ENCODE measurements at places on chromosomes 5 and 9. TPM values are rescaled to one million over a fixed set of nuclear protein-coding genes. Genes with fewer than 3 reads are reported as not detected.

- peak; percentile 74 for DNase-seq
Observed at GRCh38 chr9:133127340-133127981, 6.4 kb upstream of the RALGDS start.

The PDLIM7 gene
- total RNA-seq = 54.7 TPM

The PCAT7 gene
- total RNA-seq = not detected

DNA sequence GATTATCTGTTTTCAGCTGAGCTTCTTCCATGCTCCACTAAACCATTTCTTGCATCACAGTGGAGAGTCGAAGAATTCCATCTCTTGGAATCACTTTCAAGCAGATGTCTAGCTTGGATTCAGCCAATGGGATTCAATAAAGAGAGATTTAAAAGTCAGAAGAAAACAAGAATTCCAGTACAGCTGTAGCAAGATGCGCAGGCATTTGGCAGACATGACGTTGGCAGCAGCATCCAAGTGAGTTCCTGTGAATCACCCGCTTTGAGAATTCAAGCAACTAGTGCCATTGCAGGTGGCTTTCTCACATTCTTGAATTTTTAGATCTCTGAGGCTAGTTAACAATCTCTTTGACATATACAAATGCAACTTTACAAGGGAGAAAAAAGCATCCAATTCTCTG, 467.0 kb downstream of the CDH10 start:
- no peak for DNase-seq

The NR2F1 gene
- 22.1 TPM for total RNA-seq

GRCh38 chr5:135887447-135887864, 8.2 kb downstream of the IL9 start:
- peak; percentile 56 for DNase-seq

The LECT2 gene
- total RNA-seq = not detected

The C7 gene
- 1,240 TPM for total RNA-seq

GRCh38 chr5:150488519-150489359, 19.2 kb upstream of the NDST1 start:
- DNase-seq = peak; percentile 82

GRCh38 chr5:164020116-164020515, 514.7 kb downstream of the MAT2B start:
- DNase-seq = no peak

DNA sequence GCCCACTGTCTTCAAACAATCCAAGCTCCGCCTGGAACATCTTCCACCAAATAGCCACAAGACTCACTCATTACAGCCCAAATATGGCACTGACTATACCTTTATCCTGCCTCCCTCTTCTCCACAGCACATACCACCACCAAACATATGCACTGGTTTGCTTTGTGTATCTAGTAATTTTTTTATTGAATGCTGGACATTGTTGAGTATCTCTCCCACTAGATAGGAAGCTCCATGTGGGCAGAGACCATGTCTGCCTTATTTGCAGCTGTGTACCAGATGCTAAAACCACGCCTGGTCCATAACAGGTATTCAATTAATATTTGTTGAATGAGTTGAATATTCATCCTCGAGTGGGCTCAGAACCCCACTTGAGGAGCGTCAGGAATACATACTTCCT, 67.2 kb upstream of the FUBP3 start:
- DNase-seq = no peak

- no peak for DNase-seq
Observed at GRCh38 chr5:45692481-45692880, 3.7 kb downstream of the HCN1 start.

- peak; percentile 92 for DNase-seq
Observed at GRCh38 chr5:36875790-36876298, 725 bp upstream of the NIPBL start.

DNA sequence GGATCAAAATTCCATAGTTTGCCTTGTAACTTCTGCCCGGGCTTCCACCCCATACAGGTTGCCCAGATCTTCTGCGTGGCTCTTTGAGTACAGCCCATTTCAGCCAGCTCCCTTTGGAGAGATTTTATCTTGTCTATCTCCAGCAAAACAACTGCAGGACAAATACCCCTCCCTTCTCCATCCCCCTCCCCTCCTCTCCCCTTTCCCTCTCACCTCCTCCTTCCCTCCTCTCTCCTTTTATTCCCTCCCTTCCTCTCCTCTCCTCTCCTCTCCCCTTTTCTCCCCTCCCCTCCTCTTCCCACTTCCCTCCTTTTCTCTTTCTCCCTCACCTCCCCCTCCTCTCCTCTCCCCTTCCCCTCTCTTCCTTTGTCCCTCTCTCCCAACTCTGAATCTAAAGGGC, 58.2 kb downstream of the COL15A1 start:
- DNase-seq = no peak

The DNAH5 gene
- total RNA-seq = 0.06 TPM

- no peak for DNase-seq
Observed at GRCh38 chr9:34010979-34011378, 37.7 kb downstream of the UBAP2 start.

- no peak for DNase-seq
Observed at GRCh38 chr5:32274548-32275395, 38.0 kb downstream of the MTMR12 start.

- no peak for DNase-seq
Observed at GRCh38 chr5:83517072-83517687, 45.6 kb downstream of the VCAN start.

The LPAR1 gene
- 33.7 TPM for total RNA-seq

DNA sequence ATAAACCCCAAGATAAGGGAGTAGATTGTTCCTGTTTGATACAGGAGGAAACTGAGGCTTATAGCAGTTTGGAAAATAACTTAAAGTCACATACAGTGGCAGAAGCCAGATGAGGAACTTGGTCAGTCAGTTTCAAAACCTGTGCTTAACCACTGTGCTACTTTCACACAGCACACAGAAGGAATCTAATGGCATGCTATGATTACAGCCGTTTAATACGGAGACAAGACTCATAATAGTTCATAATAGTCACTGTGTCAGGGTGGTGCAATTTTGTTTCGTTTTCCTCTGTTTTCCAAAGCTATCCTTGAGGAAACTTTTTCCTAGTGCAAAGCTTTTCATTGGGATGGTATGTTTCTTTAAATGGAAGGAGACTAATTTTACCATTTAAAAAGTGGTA, 112.3 kb downstream of the GCNT1 start:
- no peak for DNase-seq

GRCh38 chr9:125637241-125637640, 69.8 kb downstream of the MAPKAP1 start:
- DNase-seq = no peak

The RPS14 gene
- total RNA-seq = 1,386 TPM

The FAM78A gene
- total RNA-seq = 37.9 TPM

The NFIB gene
- total RNA-seq = 143 TPM

- DNase-seq = no peak
Observed at GRCh38 chr5:42898760-42899159, 87.1 kb upstream of the SELENOP start.

The LCP2 gene
- 10.2 TPM for total RNA-seq

The PPIC gene
- 42.2 TPM for total RNA-seq

The CCL21 gene
- 3.8 TPM for total RNA-seq

DNA sequence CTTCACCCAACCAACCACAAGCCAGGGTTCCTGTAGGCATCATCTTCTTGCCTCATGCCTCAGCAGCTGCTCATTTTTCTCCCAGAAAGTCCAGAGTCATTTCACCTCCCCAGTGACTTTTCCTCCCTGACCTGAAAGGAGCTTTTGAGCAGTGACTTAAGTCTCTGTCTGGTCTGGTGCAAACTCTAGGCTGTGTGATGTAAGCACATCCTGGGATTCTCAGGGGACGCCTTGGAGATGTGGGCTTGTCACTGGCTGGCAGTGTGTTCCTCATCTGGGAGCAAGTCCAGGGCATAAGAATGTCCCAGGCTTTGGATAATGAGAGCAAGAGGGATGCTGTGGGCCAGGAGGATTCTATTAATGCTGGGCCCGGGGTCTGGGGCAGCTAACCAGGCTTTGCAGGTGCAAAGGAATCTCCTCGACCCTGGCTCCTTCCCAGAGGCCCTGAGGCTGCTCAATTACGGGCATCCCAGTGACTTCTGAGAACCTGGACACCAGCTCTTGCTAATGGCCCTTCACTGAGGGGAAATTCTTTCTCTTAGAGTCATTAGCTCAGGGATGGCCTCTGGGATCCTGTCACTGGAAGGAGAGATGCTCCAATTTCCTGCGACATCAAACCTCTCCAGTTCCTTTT, 211.0 kb upstream of the PANK3 start:
- peak; percentile 41 for DNase-seq

GRCh38 chr5:177972613-177973012, 23.4 kb downstream of the PROP1 start:
- no peak for DNase-seq

GRCh38 chr9:99565203-99565602, 256.5 kb upstream of the NR4A3 start:
- DNase-seq = peak; percentile 23

The SVEP1 gene
- total RNA-seq = 14.2 TPM

- no peak for DNase-seq
Observed at GRCh38 chr9:2749485-2749884, 32.2 kb downstream of the KCNV2 start.

DNA sequence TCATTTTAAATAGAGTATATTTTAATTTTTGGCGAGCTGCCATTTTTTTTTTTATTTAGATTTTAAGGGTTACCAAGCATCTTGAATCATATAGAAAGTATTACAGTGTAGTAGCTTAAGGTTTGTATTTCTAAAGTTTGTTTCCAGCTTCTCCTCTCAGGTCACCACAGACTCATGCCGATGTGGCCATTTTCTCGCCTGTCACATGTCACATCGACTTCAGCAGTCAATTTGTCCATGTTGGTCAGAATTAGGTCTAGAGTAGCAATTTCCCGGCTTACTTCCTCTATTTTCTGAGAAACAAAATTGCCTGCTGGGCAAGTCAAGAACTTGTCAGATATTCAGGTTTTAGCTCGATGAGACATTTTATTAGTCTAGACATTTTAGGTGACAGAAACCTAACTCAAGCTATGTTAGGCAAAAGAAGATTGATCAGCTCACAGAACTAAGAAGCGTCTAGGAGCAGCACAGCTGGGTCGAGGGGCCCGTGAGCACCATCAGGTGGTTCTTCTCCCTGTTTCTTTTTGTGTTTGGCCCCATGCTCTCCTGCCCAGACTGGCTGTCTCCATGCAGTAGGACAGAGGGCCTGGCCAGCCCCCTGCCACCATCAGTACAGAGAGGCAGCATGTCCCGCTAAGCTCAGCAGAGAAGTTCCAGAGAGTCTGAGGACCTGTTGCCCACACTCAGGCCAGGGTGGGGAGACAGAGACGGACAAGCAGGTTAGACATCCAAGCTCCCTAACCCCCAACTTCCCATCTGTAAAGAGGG, 48.4 kb upstream of the AFAP1L1 start:
- no peak for DNase-seq

GRCh38 chr5:59746241-59746765, 147.2 kb downstream of the PDE4D start:
- no peak for DNase-seq

DNA sequence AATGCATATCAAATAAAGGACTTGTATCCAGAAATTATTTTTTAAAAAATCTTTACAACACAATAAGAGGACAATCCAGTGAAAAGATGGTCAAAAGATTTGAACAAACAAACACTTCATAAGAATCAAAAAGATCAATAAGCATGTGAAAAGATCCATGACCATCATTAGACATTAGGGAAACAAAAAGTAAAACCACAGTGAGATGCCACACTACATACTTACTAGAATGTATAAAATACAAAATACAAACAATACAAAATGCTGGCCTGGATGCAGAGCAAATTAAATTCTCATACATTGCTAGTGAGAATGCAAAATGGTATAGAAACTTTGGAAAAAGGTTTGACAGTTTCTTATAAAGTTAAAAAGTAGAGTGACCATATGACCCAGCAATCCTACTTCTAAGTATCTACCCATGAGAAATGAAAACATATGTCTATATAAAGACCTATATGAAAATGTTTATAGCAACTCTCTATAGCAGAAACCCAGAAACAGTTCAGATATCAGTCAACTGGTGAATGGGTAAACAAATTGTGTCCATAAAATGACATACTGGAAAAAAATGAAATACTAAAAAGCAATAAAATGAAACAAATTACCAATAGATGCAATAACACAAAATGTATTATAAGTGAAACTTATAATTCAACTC, 426.1 kb downstream of the RAB3C start:
- no peak for DNase-seq

- DNase-seq = no peak
Observed at GRCh38 chr9:128409978-128410377, 10.7 kb upstream of the CERCAM start.

DNA sequence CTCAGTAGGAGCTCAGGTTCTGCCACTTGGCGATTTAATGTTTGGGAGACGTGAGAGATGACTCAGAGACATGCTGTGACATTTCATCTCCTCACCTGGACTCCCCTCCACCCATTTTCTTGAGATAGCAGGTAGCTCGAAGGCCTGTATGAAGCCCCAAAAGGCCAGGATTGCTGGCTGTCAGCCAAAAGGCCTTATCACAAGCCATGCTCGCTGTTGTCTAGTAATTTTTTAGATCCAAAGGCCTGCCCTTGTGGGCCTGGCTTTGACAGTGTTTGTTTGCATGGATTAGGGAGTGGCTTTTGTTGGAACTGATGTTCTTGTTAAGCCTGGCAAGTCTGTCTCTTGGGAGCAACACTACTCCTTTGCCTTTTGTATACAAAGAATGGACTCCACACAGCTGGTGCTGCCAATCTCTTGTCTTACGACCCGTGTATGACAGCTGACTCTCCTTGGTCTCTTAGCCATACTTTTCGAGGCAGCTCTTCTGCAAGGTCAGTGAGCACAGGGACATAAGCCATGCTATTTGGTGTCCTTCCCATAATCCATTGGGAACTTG, 22.7 kb downstream of the CAVIN4 start:
- DNase-seq = peak; percentile 16

DNA sequence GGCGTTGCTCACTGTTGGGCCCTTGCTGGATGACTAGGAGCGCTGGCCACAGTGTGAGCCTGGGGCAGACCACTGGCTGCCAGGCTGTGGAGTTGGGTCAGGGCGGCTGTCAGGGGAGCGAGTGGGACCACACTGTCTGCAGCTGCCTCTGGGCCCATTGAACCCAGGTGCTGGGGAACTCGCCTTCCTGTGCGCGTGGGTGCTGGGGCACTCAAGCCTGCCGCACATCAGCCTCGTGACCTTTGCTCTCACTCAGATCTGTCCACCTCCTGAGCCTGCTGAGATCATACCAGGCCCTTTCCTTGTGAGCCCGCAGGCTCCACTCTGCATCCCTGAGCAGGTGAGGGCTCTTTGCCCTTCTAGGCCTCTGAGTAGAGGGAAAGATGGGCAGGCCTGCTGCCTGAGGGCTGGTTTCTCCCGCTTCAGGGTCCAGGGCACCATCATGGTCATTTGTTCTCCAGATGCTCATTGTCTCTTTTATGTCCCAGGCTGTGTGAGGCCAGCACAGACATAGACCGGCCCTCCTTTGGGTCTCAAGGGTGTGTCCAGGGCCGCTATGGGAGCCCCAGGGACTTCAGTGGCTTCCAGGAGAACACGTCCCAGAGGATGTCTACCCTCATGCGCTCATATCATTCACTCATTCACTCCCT, 26.5 kb downstream of the WNK2 start:
- no peak for DNase-seq

The SOX30 gene
- 0.42 TPM for total RNA-seq

The TMEM8B gene
- 21.3 TPM for total RNA-seq

DNA sequence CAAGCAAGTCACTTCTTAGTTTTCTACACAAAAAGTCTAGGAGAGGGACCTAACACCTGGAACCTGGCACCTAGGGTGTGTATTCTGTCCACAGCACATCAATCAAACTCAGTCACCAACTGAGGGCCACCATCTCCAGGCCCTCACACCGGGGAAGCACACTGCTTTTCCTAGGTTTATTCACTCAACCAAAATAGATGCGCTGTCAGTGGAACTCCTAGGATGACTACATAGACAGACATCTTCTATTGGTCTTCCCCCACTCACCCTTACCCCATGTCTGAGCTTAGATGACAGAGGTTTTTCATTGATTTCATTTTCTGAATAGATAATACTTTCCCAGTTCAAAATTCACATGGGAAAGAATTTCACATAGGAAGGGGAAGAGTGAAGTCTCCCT, 59.2 kb downstream of the RNF130 start:
- no peak for DNase-seq

The SNCAIP gene
- 1.6 TPM for total RNA-seq

Data from right cardiac atrium (tissue), 5 donors.